ENCODE measurements at places on chromosomes 5 and 9. TPM values are rescaled to one million over a fixed set of nuclear protein-coding genes. Genes with fewer than 3 reads are reported as not detected.
A peak's percentile ranks its signal among the peaks of the same experiment; 100 is the strongest.

DNA sequence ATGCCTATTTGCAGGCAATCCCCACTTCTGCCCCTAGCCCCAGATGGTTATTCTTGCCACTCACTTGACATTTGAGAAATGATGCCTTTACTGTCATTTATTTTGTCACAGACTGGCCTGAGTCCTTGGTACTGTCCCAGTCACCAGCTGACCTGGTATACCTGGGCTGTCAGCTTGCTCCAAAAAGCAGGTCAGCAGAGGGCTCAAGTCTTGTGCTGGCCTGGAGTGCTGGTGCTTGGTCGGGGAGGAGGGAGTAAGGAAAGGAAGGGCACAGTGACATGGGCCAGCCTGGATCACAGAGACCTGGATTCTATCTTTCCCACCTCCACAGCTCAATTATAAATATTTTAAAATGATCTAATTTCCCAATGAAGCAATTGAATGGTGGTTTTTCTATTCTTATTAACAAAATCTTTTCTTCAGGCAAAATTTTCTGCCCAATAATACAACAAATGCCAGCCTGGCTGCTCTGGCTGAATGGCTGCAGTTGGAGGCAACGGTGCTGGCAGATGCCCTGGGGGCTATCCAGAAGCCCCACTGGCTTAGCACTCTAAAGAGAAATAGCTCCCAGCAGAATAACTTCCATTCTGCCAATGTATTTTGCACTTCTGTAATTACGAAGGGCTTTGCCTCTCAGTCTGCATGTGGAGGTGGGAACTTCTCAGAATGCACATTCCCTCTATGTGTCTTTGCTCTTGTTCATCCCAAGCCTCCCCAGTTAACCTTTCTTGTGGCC is 160.6 kb downstream of the GADD45G start:
- DNase-seq: no peak

GRCh38 chr5:112279082-112279481 is 140.0 kb downstream of the EPB41L4A start:
- DNase-seq: no peak

- peak; percentile 65 for DNase-seq
These were observed 1.1 kb upstream of the DNAJB5 start for GRCh38 chr9:34988218-34989002.

The SGCD gene
- 9.6 TPM for total RNA-seq

The PROB1 gene
- total RNA-seq: 0.83 TPM

DNA sequence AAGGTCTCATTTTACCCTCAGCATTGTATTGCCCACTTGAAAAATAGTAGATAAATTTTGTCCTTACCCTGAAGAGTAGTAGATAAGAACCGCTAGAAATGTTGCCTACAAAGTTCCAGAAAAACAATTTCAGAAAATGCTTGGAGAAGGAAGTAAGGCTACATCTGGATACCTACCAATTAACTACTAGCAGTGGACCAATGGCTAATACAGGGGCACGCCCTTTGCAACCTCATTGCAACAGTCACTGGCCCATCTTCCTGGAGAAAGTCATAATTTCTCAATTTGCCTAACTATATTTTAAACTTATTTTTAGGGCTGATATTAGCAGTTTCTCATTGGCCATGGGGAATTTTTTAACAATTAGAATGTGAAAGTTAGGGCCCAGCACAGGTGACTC is 326.7 kb upstream of the RFX3 start:
- no peak for DNase-seq

DNA sequence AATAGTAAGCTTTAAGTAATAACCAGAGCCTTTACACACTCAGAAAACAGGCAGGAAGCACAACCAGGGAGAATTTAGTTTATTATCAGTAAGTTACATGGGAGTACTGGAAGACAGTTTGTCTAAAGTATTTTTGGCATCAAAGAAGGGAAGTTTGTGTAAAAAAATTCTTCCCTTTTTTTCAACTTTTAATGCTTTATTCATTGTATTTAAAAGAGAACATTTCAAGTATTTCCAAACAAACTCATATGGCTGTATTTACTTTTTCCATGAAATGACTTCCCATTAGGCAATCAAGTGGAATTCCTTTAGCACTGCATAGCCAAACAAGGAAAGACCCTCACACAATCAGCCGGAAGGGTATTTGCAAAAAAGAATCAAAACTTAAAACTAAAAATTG is 26.7 kb downstream of the RNF145 start:
- DNase-seq: no peak

GRCh38 chr9:134864821-134865190 is 15.8 kb upstream of the FCN2 start:
- no peak for DNase-seq

DNA sequence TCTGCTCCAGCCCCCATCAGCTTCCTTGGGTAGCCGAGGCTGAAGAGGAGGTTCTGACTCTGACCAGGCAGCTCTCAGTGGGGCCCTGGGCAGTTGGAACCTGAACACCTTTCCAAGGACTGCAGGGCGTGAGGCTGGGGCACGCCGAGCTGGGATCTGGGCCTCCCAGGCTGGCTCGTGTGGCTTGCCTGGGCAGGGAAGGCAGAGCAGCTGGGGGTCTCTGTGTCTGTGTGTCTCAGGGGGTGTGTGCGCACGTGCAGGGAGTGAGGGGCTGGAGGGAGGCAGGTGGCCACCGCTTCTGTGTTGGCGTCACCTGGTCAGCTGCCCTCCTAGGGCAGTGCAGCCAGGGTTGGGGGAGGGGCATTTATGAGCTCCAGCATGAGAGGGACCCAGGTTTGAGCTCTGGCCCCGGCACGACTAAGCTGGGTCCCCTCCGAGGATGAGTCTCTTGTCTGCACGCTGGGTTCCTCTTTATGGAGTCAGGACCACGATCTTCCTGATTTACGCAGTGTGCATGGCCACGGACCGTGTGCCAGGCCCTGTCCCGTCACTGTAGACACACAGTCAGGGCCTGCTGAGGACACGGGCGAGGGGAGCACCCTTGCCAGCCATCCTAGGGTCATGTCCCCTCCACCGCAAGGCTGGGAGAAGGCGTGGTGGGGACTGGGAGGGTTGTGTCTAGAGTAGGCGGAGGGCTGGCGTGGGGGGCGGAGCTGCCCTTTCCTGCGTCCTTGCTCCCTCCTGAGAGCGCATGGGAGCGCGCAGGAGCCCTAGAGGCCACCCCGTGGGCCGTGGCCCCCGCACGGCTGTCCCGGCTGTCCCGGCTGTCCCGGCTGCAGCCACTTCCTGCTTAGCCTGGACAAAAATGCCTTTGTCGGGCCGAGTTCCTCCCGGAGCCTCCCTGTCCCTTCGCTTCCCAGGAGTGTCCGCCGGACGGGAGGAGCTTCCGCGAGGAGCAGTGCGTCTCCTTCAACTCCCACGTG is 4.6 kb downstream of the ADAMTSL2 start:
- no peak for DNase-seq

GRCh38 chr9:72509053-72509452 is 12.4 kb upstream of the TMC1 start:
- no peak for DNase-seq

- DNase-seq: no peak
These were observed 120.6 kb downstream of the FOCAD start for GRCh38 chr9:20804489-20805250.

GRCh38 chr9:121887553-121888437 is 205.3 kb downstream of the TTLL11 start:
- DNase-seq: no peak

DNA sequence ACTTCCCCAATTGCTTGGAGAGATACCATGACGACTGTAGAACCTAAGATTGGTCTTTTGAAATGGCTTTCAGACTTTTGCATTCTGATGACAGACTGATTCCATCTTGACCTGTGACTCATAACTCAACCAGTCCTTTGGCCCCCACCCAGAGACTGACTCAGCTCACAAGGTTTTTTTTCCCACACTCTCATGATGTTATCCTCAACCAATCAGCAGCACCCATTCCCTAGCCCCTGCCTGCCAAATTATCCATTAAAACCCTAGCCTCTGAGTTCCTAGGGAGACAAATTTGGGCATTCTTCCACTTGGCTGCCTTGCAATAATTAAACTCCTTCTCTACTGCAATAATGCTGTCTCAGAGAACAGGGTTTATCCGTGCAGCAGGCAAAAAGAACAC is 1263.3 kb upstream of the CDH9 start:
- DNase-seq: no peak

- no peak for DNase-seq
These were observed 292.5 kb downstream of the MARCHF11 start for GRCh38 chr5:15887093-15887492.

DNA sequence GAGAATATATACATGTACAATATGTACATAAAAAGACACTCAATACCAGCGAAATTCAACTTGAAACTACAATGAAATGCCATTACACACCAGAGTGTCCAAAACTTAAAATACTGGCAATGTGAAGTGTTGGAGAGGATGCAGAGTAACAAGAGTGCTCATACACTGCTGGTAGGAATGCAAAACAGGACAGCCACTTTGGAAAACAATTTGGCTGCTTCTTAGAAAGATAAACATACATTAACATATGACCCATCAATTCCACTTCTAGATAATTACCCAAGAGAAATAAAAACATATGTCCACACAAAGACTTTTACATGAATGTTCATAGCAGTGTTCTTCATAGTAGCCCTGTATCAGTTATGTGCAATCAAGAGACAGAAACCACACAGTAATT is 39.4 kb upstream of the BARX1 start:
- DNase-seq: no peak

DNA sequence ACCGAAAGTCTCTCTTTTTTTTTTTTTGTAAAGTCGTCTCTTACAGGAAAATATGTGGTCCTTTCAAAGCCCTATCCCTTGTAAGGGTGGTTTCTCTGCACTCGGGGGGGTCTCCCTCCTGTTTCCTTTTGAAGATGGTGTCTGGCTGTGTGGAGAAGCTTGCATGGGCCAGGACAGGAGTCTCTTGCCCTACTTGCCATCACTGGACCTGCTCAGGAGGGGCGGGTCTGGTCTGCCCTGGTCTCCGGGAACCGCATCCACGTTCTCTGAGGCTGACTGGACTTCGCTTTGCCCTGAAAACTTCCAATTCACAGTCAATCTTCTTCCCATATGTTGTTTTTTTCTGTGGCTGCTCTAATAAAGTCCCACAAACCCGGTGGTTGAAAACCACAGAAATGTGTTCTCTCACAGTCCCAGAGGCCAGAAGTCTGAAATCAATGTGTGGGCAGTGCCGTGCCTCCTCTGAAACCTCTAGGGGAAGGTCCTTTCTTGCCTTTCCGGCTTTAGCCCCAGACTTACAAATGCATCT is 92.9 kb upstream of the IER5L start:
- DNase-seq: peak; percentile 27

- no peak for DNase-seq
These were observed 334.0 kb downstream of the ASTN2 start for GRCh38 chr9:117080765-117081390.

Data from Peyer's patch (tissue), 4 donors.